ENCODE measurements at places on chromosomes 11 and 22.

- H3K4me3 ChIP-seq = no peak overlapping the region
- DNase-seq = no peak
- no peaks in the 10 kb centered on the region for H3K27me3 ChIP-seq
Measured at GRCh38 chr11:121508449-121508848, 55.7 kb upstream of the SORL1-AS1 start.

- no peak for DNase-seq
- peaks cover 6% of the 10 kb centered on the region for H3K36me3 ChIP-seq
- H3K4me3 ChIP-seq = peak overlapping the region; percentile 95
- peaks cover 27% of the 10 kb centered on the region for H3K4me1 ChIP-seq
- H3K27me3 ChIP-seq = no peaks in the 10 kb centered on the region
- peak overlapping the region; percentile 94 for H3K27ac ChIP-seq
Measured at GRCh38 chr11:66467034-66467659, 442 bp downstream of the PELI3 start.

- H3K4me1 ChIP-seq = peaks cover 21% of the 10 kb centered on the region
- peak overlapping the region; percentile 71 for H3K27ac ChIP-seq
- no peak overlapping the region for H3K4me3 ChIP-seq
- no peak for DNase-seq
- H3K27me3 ChIP-seq = peaks cover 28% of the 10 kb centered on the region
- no peaks in the 10 kb centered on the region for H3K36me3 ChIP-seq
Measured at GRCh38 chr22:39155421-39155820, 2.9 kb upstream of the CBX7 start.

DNA sequence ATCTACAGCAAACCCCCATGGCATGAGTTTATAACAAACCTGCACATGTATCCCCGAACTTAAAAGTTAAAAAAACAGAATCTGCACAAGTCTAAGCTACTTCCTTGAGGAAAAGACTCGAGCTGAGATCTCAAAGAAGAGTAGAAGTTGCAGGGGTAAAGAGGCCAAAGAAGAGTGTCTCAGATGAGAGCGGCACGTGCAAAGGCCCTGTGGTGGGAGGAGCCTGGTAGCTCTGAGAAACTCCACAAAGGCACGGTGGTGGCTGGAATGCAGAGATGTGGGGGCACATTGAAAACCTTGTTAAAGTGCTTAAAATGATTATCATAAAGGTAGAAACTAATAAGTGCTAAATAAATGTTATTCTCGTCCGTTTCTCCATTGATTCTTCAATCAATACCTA lies 103.2 kb upstream of the GRK3 start:
- H3K27ac ChIP-seq = no peak overlapping the region
- peaks cover 7% of the 10 kb centered on the region for H3K4me1 ChIP-seq
- H3K27me3 ChIP-seq = no peaks in the 10 kb centered on the region

- no peak overlapping the region for H3K27ac ChIP-seq
- H3K36me3 ChIP-seq = no peaks in the 10 kb centered on the region
- H3K4me1 ChIP-seq = peaks cover 2% of the 10 kb centered on the region
- peaks cover 31% of the 10 kb centered on the region for H3K27me3 ChIP-seq
- H3K4me3 ChIP-seq = no peak overlapping the region
Measured at GRCh38 chr22:26054841-26055605, 114.2 kb upstream of the SEZ6L start.

DNA sequence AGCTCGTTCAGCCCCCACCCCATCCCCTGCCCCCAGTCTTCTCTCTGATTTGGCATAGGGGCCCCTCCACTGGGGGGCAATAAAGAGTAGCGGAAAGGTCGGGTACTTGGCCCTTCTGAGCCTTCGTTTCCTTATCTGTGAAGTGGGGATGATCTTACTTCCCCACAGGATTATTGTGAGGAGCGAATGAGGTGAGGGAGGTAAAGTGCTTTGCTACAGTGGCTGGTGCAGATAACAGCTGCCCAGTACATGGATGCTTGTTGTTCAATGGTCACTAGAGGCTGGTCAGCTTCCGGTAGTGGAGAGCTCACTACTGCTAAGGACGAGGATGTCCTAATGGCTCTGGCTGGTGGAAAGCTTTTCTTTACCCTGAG lies 101.2 kb downstream of the CEP164 start:
- H3K27ac ChIP-seq = no peak overlapping the region
- H3K4me3 ChIP-seq = no peak overlapping the region
- no peak for DNase-seq
- H3K27me3 ChIP-seq = peaks cover 13% of the 10 kb centered on the region
- no peaks in the 10 kb centered on the region for H3K36me3 ChIP-seq

DNA sequence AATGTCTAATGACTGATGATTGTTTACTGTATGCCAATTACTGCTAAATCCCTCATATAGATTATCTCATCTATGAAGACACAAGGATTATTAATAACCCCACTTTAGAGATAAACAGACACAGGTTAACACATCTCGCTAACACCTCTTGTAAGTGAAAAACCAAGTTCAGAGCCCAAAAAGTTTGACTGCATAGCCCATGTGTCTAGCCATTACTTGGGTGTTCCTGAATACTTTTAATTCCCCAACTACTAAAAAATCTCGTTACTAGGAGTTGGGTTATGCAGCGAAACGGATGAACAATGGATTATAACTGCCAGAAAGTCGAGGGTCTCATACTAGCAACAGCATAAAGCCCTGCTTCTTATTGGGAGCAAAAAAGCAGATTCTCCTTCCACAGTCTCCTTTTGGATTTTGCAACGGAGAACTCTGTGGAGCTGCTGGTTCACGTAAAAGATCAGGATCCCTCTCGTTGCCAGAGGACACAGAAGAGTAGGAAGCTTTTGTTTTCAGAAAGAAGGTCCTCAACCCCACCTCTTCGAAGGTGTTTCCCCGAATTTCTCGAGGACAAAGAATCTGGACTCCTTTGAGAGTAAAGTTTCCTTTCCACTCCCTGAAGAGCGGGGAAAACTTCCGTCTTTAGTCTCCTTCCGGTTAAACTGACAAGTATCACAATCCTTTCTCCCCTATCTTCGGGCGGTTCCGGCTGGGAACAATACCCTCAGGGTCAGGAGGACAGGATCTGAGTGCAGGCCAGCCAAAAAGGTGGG lies 979 bp downstream of the ZBED5 start:
- H3K4me3 ChIP-seq = peak overlapping the region; percentile 98
- DNase-seq = no peak
- no peaks in the 10 kb centered on the region for H3K27me3 ChIP-seq
- H3K4me1 ChIP-seq = peaks cover 41% of the 10 kb centered on the region
- peaks cover 25% of the 10 kb centered on the region for H3K36me3 ChIP-seq
- H3K27ac ChIP-seq = peak overlapping the region; percentile 98

DNA sequence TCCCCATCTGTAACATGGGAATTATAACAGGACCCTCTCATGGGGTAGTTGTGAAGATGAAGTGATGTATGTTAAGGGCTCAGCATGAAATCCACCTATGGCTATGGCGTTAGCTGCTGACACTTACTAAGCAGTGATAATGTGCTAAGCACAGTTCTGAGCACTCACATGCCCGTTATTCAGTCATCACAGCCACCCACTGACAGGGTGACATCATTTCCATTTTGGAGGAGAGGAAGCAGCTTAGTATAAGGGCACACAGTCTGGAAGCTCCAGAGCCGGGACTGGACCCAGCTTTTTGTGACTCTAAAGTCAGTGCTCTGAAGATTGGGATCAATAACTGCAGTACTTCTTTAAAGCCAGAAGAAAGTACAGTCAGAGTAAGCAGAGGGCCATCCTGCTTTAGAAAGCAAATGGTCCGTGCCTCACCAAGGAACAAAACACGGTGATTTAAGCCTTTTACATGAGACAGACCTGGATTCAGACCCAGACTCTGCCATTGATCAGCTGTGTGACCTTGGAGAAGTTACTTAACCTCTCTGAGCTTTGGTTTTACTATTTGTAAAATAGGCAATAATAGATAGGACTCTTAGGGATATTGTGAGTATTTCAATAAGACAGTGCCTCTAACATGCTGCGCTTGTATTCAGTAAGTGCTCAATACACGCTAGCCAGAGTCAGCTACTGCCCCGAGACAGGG lies 61.5 kb downstream of the SGSM1 start:
- DNase-seq = no peak
- peaks cover 19% of the 10 kb centered on the region for H3K27me3 ChIP-seq
- no peaks in the 10 kb centered on the region for H3K36me3 ChIP-seq
- H3K4me1 ChIP-seq = no peaks in the 10 kb centered on the region

GRCh38 chr11:128468111-128468510 lies 119.2 kb downstream of the ETS1 start:
- H3K27ac ChIP-seq = peak overlapping the region; percentile 97
- H3K4me1 ChIP-seq = peaks cover 80% of the 10 kb centered on the region
- peak overlapping the region; percentile 43 for H3K4me3 ChIP-seq
- no peak for DNase-seq
- H3K36me3 ChIP-seq = peaks cover 73% of the 10 kb centered on the region
- H3K27me3 ChIP-seq = no peaks in the 10 kb centered on the region

GRCh38 chr11:128720522-128720985 lies 26.7 kb downstream of the FLI1 start:
- no peaks in the 10 kb centered on the region for H3K27me3 ChIP-seq
- peaks cover 21% of the 10 kb centered on the region for H3K36me3 ChIP-seq
- no peak for DNase-seq
- H3K4me3 ChIP-seq = peak overlapping the region; percentile 79

DNA sequence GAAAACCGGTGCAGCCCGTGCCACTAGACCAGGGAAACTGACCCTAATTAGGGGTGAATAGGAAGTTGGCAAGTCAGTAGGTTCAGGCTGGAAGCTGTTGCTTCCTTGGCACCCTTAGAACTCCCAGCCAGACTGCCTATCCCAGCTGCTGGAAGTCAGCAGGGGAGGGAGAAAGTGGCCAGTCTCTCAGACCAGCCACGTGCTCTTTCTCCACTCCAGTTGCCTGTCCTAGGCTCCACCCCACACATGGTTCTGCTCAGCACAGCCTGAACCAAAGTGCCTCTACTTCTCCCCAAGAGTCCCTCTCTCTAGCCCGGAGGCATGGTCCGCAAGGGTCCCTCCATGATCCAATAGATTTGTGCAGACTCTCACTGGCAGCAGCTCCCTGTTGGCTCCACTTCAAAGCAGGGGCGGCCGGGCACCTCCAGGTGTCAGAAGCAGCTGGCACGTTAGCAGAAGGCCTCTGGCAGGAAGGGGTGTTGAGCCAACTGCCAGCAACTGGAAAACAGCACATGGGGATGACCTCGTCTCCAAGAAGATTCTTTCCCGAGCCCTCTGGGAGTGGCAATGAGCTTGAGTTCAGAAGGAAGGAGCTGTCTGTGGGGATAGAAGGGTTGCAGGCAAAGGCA lies 27.7 kb downstream of the ARFGAP2 start:
- no peak overlapping the region for H3K4me3 ChIP-seq
- DNase-seq = no peak
- no peak overlapping the region for H3K27ac ChIP-seq
- H3K4me1 ChIP-seq = peaks cover 13% of the 10 kb centered on the region

GRCh38 chr22:19146215-19146968 lies 1.9 kb upstream of the ESS2 start:
- no peak overlapping the region for H3K4me3 ChIP-seq
- peaks cover 23% of the 10 kb centered on the region for H3K4me1 ChIP-seq
- no peak for DNase-seq
- H3K27me3 ChIP-seq = peaks cover 43% of the 10 kb centered on the region

GRCh38 chr22:42994276-42994916 lies 20.6 kb downstream of the PACSIN2 start:
- H3K27me3 ChIP-seq = no peaks in the 10 kb centered on the region
- DNase-seq = no peak
- no peak overlapping the region for H3K4me3 ChIP-seq
- H3K36me3 ChIP-seq = peaks cover 18% of the 10 kb centered on the region
- peak overlapping the region; percentile 95 for H3K27ac ChIP-seq
- H3K4me1 ChIP-seq = peaks cover 54% of the 10 kb centered on the region

- peaks cover 4% of the 10 kb centered on the region for H3K36me3 ChIP-seq
- peak; percentile 18 for DNase-seq
- peaks cover 19% of the 10 kb centered on the region for H3K27me3 ChIP-seq
- H3K4me3 ChIP-seq = no peak overlapping the region
- peaks cover 23% of the 10 kb centered on the region for H3K4me1 ChIP-seq
Measured at GRCh38 chr11:117606790-117607189, 190.2 kb downstream of the DSCAML1 start.

GRCh38 chr11:130622141-130622542 lies 173.7 kb downstream of the ADAMTS15 start:
- H3K36me3 ChIP-seq = no peaks in the 10 kb centered on the region
- no peak overlapping the region for H3K27ac ChIP-seq
- no peak for DNase-seq
- H3K27me3 ChIP-seq = peaks cover 9% of the 10 kb centered on the region
- H3K4me1 ChIP-seq = no peaks in the 10 kb centered on the region

GRCh38 chr11:113351068-113351450 lies 36.5 kb upstream of the ANKK1 start:
- H3K27me3 ChIP-seq = no peaks in the 10 kb centered on the region
- H3K36me3 ChIP-seq = peaks cover 74% of the 10 kb centered on the region
- H3K4me3 ChIP-seq = no peak overlapping the region
- no peak for DNase-seq

DNA sequence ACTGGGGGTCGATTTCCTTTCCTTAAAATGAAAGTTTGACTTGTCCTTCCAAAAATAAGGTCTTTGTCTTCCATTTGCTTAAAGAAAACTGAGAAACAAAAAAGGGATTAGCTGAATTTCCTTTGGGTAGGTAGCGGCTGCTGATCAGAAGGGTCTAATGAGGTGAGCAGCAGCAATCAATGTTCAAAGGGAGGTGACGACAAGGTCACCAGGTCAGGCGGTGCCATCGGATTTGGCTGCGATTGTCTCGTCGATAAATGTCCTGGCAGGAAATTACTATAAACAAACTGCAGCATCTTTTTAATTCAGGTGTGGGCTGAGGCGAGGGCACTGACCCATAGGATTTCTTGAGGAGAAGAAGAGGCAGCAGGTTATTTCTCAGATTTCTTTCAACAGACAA lies 480.1 kb downstream of the NTM start:
- H3K4me1 ChIP-seq = no peaks in the 10 kb centered on the region
- H3K36me3 ChIP-seq = no peaks in the 10 kb centered on the region
- DNase-seq = no peak
- no peak overlapping the region for H3K4me3 ChIP-seq
- no peak overlapping the region for H3K27ac ChIP-seq
- no peaks in the 10 kb centered on the region for H3K27me3 ChIP-seq

DNA sequence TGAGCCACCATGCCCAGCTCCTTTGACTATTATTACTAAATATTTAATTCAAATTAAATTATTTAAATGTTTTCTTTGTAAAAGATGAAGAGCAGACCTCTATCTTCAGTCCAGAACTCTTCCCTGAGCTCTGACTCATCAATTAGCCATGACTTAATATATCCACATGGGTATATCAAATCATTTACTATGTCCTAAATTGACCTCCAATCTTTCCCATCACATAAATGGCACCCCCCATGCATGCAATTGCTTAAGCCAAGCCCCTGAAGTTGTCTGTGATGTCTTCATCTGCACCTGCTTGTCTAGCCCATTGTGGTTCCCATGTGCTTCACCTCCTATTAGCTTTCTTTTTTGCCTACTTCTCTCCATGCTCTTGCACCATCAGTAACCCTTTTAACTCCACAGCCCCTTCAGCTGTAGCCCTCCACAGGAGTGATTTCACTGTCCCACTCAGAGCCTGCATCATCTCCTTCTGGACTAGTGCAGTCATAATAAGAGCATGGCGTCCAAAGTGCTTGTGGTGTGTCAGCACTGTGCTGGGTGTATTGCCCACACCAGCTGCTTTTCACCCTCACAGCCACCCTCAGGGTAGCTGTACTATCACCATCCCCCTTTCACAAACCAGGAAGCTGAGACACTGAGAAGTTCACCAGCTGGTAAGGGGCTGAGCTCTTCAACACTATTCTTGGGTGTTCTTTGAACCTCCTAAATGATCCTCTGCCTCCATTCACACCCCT lies 11.8 kb upstream of the THY1 start:
- no peaks in the 10 kb centered on the region for H3K4me1 ChIP-seq
- H3K27me3 ChIP-seq = peaks cover 24% of the 10 kb centered on the region
- H3K4me3 ChIP-seq = no peak overlapping the region
- no peak for DNase-seq
